ENCODE measurements at places on chromosomes 12 and 14. TPM values are rescaled to one million over a fixed set of nuclear protein-coding genes. Genes with fewer than 3 reads are reported as not detected.

TRPV4 gene
- total RNA-seq, result 2.6 TPM

RNASE3 gene
- total RNA-seq, result not detected

NGB gene
- total RNA-seq, result not detected

RNF212B gene
- not detected for total RNA-seq
